RWPE2 (cell line): ENCODE measurements at places on chromosomes 1 and 21.

GRCh38 chr1:60126723-60127122, 53.2 kb upstream of the C1orf87 start:
- H3K4me3 ChIP-seq, result no peak overlapping the region
- no peaks in the 10 kb centered on the region for H3K27me3 ChIP-seq
- no peak overlapping the region for H3K27ac ChIP-seq

DNA sequence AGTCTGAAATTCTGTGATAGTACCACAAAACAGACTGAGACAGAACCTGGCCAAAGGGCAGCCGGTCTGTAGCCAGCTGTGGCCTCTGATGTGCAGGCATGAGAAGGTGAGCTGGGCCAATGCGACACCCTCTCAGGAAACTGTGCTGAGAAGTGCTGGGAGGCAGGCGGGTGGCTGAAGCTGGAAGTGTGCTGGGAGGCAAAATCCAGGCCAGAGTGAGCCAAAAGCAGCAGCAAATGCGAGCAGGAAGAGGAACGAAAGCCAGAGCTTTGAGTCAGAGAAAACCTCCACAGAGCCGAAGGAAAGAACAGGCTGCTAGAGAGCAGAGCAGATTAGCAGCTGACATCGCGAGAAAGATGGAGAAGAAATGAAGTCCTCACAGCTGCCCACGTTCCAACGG, 10.2 kb upstream of the ATP13A2 start:
- H3K4me3 ChIP-seq, result no peak overlapping the region
- H3K36me3 ChIP-seq, result peaks cover 87% of the 10 kb centered on the region
- H3K27me3 ChIP-seq, result no peaks in the 10 kb centered on the region
- no peak overlapping the region for H3K27ac ChIP-seq
- DNase-seq, result no peak
- no peaks in the 10 kb centered on the region for H3K4me1 ChIP-seq

DNA sequence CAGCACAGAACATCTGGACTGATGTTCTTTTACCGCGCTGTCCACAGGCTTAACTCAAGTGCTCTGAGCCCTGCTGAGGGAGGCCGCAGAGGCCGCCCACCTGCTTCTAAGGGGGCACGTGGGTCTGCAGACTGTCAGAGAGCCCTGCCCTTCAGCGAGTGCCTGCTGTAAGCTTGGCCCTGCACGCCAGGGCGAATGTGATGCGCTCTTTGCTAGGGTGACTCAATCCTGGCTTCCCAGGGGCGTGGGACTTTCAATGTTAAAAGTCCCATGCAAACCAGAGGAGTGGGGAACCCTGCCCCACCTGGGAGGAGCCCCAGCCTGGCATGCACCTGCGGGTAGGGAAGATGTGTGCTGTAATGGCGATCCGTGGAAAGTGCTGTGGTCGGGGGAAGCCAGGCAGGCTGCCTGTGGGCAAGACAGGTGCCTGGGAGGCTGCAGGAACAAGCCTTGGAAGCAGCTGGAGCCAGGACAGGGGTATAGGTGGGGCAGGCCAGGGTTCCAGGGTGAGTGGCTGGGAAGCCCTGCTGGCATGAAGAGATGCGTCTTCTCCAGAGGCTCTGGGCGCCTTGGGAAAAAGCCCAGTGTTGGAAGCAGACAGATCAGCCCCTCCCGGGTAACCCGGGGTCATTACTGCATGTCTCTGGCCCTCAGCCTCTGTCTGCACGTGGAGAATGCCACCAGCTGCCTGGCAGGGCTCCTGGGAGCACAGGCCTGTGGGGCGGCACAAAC, 594 bp upstream of the PANK4 start:
- no peaks in the 10 kb centered on the region; the same call in 1 of the 2 replicates for H3K36me3 ChIP-seq
- no peaks in the 10 kb centered on the region for H3K27me3 ChIP-seq
- DNase-seq, result no peak
- peak overlapping the region; percentile 68 for H3K4me3 ChIP-seq

DNA sequence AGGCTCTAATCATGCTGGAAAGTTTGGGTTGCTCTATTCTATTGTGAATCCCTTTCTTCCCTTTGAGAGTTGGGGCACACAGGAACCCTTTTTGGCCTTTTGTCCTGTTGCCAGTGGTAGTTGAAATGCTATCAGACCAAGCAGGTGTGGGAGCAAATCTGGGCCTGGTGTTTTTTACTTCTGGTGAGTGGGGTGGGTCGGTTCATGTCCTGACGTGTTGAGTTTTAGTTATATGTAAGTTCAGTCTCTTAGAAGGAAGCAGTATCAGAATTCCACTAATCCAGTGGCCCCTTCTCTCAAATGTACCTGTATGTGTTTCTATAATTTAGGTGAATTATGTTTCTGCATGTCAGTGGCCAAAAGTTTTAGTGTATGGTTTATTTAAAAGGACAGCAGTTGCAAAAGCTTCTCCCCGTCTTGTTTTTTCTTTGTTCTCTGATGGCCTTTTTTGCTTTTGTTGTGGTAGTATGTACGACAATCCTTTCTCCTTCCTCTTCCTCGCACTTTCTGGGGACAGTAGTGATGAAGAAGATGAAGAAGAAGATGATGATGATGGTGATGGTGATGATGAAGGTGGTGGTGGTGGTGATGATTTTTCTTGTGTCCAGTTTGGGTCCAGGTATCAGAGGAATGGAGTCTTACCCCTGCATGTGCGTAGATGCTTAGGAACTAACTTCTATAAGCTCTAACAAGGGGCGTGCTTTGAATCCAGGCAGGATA, 74.2 kb downstream of the UBE4B start:
- peak overlapping the region; percentile 70 for H3K27ac ChIP-seq
- H3K4me1 ChIP-seq, result peaks cover 22% of the 10 kb centered on the region
- H3K27me3 ChIP-seq, result no peaks in the 10 kb centered on the region
- no peak overlapping the region for H3K4me3 ChIP-seq

DNA sequence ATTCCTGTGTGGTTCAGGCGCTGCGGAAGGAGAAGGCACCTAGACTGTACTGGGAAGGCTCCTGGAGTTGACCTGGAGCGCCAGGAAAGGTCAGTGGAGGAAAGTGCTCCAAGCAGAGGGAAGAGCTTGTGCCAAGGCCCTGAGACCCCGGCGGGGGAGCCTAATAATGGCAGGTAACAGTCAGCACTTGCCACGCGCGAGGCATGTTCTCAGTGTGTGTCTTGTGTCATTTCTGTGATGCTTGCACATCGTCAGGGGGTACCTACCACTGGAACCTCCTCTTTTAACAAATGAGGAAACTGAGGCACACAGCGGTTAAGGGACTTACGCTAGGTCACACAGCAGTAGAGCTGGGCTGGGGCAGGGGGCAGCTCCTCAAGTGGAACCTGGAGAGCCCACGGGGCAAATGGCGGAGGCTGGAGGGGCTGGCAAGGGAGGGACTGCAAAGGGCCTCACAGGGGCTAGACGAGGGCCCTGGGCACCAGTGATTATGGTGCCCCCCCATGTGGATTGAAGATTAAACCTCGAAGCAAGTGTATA, 976 bp upstream of the BMP8B start:
- H3K27me3 ChIP-seq, result no peaks in the 10 kb centered on the region
- no peak overlapping the region for H3K27ac ChIP-seq
- H3K36me3 ChIP-seq, result no peaks in the 10 kb centered on the region
- no peak for DNase-seq
- H3K4me3 ChIP-seq, result peak overlapping the region; percentile 67
- H3K4me1 ChIP-seq, result peaks cover 4% of the 10 kb centered on the region

- no peak for DNase-seq
- H3K4me3 ChIP-seq, result no peak overlapping the region
- H3K36me3 ChIP-seq, result peaks cover 4% of the 10 kb centered on the region; the same call in 1 of the 2 replicates
- H3K4me1 ChIP-seq, result no peaks in the 10 kb centered on the region
Observed at GRCh38 chr1:192939440-192939839, 119.7 kb downstream of the UCHL5 start.

DNA sequence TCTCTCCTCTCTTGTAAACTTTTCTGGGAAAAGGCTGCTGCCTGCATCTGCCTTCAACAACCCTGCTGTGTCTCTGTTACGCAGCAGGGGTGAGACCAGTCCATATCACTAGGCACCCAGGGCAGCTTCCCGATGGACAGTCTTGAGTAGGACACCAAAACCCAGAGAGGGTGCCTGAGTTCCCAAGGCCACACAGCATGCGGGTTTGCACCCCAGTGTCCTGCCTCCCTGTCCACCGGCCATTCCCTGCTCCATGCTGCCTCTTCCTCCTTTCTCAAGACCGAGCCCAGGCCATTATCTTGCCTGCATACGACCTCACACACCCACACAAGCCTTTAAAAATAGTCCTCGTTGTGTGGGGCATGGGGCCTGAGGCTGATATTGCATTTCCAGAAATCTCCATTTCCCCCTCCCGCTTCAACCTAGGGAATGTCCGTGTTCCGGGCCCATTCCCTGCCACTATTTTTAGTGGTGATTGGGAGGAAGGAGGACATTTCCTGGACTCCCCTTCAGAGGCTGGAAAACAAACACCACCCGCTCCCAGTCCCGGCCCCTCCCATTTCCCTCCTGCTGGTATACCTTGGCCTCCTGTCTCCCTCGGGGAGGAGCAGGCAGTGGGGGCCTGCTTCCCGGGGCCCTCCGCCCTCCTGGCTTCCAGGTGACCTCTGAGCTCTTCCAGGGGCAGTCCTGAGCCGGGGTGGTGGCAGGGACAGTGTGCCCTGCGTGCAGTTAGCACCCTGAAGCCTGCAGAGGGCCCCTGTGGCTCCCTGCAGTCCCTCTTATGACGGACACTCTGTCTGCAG, 132.4 kb upstream of the TMEM51 start:
- H3K27ac ChIP-seq, result peak overlapping the region; percentile 48
- no peaks in the 10 kb centered on the region for H3K27me3 ChIP-seq
- H3K4me3 ChIP-seq, result no peak overlapping the region
- H3K36me3 ChIP-seq, result no peaks in the 10 kb centered on the region
- peaks cover 21% of the 10 kb centered on the region for H3K4me1 ChIP-seq

GRCh38 chr1:175481126-175482070, 262.0 kb downstream of the TNR start:
- no peak overlapping the region for H3K27ac ChIP-seq
- no peak overlapping the region for H3K4me3 ChIP-seq
- H3K36me3 ChIP-seq, result no peaks in the 10 kb centered on the region
- H3K4me1 ChIP-seq, result no peaks in the 10 kb centered on the region
- no peak for DNase-seq

DNA sequence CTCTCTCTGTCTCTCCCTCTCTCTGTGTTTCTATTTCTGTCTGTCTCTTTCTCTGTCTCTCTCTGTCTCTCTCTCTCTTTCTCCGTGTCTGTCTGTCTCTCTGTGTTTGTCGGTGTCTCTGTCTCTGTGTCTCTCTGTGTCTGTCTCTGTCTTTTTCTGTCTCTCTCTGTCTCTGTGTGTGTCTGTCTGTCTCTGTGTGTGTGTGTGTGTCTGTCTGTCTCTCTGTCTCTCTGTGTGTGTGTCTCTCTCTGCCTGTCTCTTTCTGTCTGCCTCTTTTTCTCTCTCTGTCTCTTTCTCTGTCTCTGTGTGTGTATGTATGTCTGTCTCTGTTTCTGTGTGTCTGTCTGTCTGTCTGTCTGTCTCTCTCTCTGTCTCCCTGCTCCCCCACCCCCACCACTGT, 31.7 kb upstream of the ZC3H12A start:
- H3K4me3 ChIP-seq, result no peak overlapping the region
- no peaks in the 10 kb centered on the region for H3K4me1 ChIP-seq
- no peaks in the 10 kb centered on the region for H3K27me3 ChIP-seq
- DNase-seq, result no peak
- no peaks in the 10 kb centered on the region for H3K36me3 ChIP-seq
- no peak overlapping the region for H3K27ac ChIP-seq

- H3K4me1 ChIP-seq, result no peaks in the 10 kb centered on the region
- H3K27ac ChIP-seq, result no peak overlapping the region
- H3K36me3 ChIP-seq, result no peaks in the 10 kb centered on the region
- H3K4me3 ChIP-seq, result no peak overlapping the region
- no peaks in the 10 kb centered on the region for H3K27me3 ChIP-seq
- DNase-seq, result no peak
Observed at GRCh38 chr1:175433532-175434282, 241.1 kb upstream of the KIAA0040 start.

DNA sequence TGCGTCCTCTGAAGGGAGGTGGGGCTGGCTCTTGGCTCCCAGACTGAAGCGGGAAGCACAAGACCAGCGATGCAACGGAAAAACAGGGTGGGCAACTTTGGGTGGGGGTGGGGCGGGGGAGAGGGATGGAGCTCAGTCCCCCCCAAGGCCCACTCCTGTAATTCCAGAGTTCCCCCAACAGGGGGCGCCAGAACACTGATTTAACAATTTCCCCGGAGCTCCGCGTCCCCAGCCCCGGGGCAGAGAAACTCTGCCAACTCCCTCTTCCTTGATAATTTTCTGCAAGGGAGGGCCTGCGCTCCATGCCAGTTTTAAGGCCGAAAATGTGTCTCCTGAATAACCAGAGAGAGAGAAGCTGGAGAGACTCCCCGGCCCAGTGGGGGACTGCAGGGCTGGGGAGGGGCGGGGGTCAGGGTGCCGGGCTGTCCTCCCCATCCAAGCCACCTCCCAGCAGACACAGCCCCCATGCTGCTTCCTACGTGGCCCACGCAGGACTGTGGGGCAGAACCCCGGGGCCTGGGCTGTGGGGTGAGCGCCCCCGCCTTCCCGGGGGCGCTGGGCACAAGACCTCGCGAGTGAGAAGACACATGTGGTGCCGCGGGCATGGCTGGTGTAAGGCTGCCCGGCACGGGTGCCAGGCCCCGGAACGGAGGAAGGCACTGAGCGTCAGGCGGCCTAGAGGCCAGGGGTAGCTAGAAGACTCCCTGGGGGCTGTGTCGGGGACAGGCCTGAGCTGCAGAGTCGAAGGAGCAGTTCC, 51.4 kb downstream of the KIF21B start:
- H3K4me1 ChIP-seq, result no peaks in the 10 kb centered on the region
- no peaks in the 10 kb centered on the region for H3K27me3 ChIP-seq
